Dermis microvascular lymphatic vessel endothelial cell (primary cell): ENCODE measurements at places on chromosomes 4 and X. TPM values are rescaled to one million over a fixed set of nuclear protein-coding genes. Genes with fewer than 3 reads are reported as not detected.

Gene HDAC8
- total RNA-seq = 23.8 and 24.5 TPM in 2 replicates

Gene SPANXN3
- not detected in 2 replicates for total RNA-seq

Gene KCTD8
- 0.13 TPM in 2 replicates for total RNA-seq

Gene APOO
- 5.6 and 5.9 TPM in 2 replicates for total RNA-seq

Gene ITM2A
- 25.2 and 95.0 TPM in 2 replicates for total RNA-seq

Gene OTUD6A
- total RNA-seq = not detected in 2 replicates

Gene MUC7
- not detected in 2 replicates for total RNA-seq

Gene SMR3B
- total RNA-seq = not detected in 2 replicates

Gene PRDM8
- 0.90 and 2.1 TPM in 2 replicates for total RNA-seq

Gene PASD1
- total RNA-seq = not detected in 2 replicates

Gene FAAH2
- 0.89 and 1.4 TPM in 2 replicates for total RNA-seq

Gene SLITRK4
- 0.13 TPM in 2 replicates for total RNA-seq

Gene UGT2B17
- total RNA-seq = not detected in 2 replicates

Gene MAGEA8
- total RNA-seq = not detected in 2 replicates

Gene NPFFR2
- not detected in 2 replicates for total RNA-seq

Gene SLC2A9
- total RNA-seq = 0.90 and 1.1 TPM in 2 replicates

Gene TACR3
- not detected in 2 replicates for total RNA-seq

Gene MAGEC2
- not detected in 2 replicates for total RNA-seq

Gene PHKA1
- total RNA-seq = 4.9 and 6.4 TPM in 2 replicates

Gene SYTL5
- total RNA-seq = not detected in 2 replicates

Gene NEUROG2
- total RNA-seq = not detected in 2 replicates

Gene ADGRG2
- not detected in 2 replicates for total RNA-seq

Gene CCDC160
- not detected in 2 replicates for total RNA-seq

Gene TCEAL7
- 0.26 and 0.38 TPM in 2 replicates for total RNA-seq

Gene STBD1
- 0.89 and 1.9 TPM in 2 replicates for total RNA-seq

Gene HPGDS
- not detected in 2 replicates for total RNA-seq

Gene GPR50
- total RNA-seq = not detected in 2 replicates

Gene C4orf17
- not detected in 2 replicates for total RNA-seq

Gene EVC2
- total RNA-seq = 7.1 and 10.4 TPM in 2 replicates

Gene SPOCK3
- not detected in 2 replicates for total RNA-seq

Gene MAGEA4
- total RNA-seq = not detected in 2 replicates

Gene SGCB
- 8.5 and 9.4 TPM in 2 replicates for total RNA-seq

Gene SUPT20HL2
- not detected in 2 replicates for total RNA-seq

Gene SMIM10
- 1.5 and 1.9 TPM in 2 replicates for total RNA-seq

Gene MAGEC3
- not detected in 2 replicates for total RNA-seq

Gene MTNR1A
- total RNA-seq = not detected in 2 replicates

Gene GABRQ
- not detected in 2 replicates for total RNA-seq

Gene PDHA1
- 75.4 and 76.4 TPM in 2 replicates for total RNA-seq

Gene GPR78
- total RNA-seq = not detected in 2 replicates

Gene PCDH7
- under 0.01 and 0.51 TPM in 2 replicates for total RNA-seq

Gene CYLC1
- not detected in 2 replicates for total RNA-seq

Gene GRPR
- under 0.01 TPM in 2 replicates for total RNA-seq
